ENCODE measurements at places on chromosomes 16 and 17. TPM values are rescaled to one million over a fixed set of nuclear protein-coding genes. Genes with fewer than 3 reads are reported as not detected.

The HOXB5 gene
- total RNA-seq, result 2.1 TPM

The SYCE1L gene
- 27.2 TPM for total RNA-seq

The B9D1 gene
- total RNA-seq, result 27.3 TPM

The KRT34 gene
- not detected for total RNA-seq

The MYOCD gene
- total RNA-seq, result 19.2 TPM

The TLCD3B gene
- 1.5 TPM for total RNA-seq
